Stimulated activated CD8-positive, alpha-beta memory T cell treated with anti-CD3 and anti-CD28 coated beads, Interleukin-4, amount 100 ng/mL, for 1 hour (primary cell): ENCODE measurements at places on chromosomes 7 and 10.

DNA sequence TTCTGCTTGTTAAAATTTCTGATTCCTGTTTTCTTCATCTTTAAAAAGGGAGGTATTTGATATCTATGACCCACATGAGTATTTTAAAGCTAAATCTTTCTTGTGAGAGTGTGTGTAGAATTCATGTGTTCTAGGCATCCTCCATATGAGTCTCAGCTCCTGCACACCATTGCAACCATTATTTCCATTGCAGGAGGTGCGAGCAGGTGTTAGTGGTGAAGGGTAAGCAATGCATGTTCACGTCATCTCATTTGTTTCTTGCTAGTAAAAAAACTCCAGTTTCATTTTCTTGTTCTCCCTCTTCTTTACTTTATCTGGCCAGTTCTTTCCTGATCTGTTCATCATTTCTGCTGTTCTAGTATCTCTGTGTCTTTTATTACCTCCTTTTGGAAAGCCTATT, 100.5 kb downstream of the ADRA2A start:
- no peak for DNase-seq

GRCh38 chr10:25078658-25079431, 62.4 kb downstream of the THNSL1 start:
- DNase-seq, result no peak

DNA sequence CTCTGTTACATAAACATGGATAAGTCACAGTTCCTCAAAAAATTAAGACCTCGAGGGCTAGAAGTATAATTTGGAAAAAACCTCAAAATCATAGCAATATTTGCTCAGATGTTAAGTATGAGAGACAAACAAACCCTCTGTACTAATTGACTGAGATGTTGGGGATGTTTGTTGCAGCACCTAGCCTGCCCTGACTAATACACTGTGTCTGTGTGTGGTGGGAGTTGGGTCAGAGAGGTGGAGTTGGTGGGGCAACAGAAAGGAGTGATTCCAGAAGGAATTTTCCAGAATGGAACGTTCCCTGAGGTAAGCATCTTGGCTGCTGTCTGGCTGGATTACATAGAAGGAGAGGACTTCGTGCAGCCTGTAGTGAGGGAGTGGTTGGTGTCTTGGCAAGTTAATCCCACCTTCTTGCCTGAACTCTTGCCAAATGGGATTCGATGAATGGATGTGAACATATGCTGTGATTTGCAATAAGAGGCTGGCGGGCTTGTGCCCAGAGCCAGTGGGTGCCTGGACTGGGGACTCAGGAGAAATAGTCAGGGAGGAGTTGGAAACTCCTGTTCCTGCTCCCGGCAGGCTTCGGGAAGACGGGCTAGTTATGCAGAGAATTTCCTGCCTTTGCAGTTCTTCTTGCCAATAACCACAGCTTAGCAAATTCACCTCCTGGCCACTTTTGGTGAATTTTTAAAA, 9.3 kb upstream of the FAM180A start:
- no peak for DNase-seq

DNA sequence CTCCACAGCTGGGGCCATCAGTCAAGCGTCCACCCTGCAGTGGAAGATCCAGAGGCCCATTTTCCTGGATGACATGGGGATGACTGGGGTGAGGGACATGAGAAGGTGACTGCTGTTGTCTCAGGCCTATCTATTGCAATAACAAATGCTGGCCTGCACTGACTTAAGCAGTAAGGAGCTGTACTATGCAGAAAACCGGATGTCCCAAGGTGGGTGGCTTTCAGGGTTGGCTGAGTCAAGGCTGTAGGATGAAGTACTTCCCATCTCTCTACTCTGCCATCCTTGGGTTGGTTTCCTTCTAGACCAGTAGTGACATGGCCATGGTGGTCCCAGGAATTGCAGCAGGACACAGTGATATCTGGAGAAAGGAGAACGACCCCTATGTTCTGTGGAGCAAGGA, 48.1 kb downstream of the NEURL1 start:
- DNase-seq, result no peak

GRCh38 chr7:47317487-47317886, 264.4 kb downstream of the TNS3 start:
- no peak for DNase-seq

GRCh38 chr7:128402356-128402755, 7.4 kb downstream of the IMPDH1 start:
- DNase-seq, result no peak

DNA sequence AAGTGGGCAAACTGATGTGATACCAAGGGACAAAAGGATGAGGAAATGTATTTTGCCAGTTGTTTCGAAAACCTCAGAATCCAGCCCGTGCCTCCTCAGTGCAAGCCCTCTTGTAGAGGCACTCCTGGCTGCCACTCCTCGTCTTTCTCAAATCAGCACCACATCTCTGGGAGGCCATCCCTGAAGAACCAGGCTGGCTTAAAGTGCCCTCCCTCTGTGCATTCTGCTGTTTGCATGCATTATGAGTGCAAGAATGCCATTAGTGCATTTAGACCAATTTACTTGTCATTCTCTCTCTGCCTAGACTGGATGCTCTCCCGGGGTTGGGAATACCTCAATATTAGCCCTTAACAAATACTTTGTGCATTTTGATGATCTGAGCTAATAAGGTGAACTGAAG, 19.9 kb upstream of the FAM180A start:
- DNase-seq, result no peak

DNA sequence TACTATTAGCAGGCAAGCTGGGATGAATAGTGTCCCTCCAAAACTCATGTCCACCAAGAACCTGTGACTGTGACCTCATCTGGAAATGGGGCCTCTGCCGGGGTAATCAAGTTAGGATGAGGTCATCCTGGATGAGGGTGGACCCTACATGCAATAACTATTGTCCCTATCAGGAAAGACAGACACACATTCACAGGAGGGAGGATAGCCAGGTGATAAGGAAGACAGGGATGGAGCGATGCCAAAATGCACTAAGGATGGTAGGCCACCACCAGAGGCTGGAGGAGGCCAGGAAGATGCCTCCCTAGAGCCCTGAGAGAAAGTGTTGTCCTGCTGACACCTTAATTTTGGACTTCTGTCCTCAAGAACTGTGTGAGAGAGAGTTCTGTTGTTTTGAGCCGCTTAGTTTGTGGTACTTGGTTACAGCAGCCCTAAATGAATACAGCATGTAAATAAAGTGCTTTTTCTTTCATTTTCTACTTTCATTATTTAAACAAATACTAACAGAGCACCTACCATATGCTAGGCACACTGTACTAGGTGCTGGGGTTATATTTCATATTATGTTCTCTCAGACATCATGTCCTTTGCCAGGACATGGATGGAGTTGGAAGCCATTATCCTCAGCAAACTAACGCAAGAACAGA, 111.9 kb downstream of the USP6NL start:
- no peak for DNase-seq

- DNase-seq, result no peak
Measured at GRCh38 chr7:90269163-90269562, 24.2 kb downstream of the CFAP69 start.
